ENCODE measurements at places on chromosomes 3 and 15. TPM values are rescaled to one million over a fixed set of nuclear protein-coding genes. Genes with fewer than 3 reads are reported as not detected.

GRCh38 chr3:1726741-1727140 is 371.9 kb upstream of the CNTN4 start:
- DNase-seq: no peak

DNA sequence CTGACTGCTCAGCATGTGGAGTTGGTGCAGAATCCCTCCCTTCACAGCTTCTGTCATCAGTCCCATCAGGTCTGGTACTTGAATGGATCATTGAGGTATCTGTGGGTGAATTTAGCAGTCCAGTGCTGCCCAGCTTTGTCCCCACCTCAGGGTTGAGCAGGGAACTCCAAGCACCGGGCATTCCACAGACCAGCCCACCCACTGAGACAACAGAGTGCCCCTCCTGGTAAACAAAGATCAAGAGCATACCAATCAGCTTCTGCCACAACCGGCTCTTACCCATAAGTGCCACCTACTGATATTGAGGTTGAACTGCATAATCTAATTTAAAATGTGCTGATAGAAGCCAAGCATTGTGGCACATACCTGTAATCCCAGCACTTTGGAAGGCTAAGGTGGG is 57.1 kb upstream of the FXR1 start:
- DNase-seq: no peak

ANKRD63 gene
- not detected for polyA plus RNA-seq

DNA sequence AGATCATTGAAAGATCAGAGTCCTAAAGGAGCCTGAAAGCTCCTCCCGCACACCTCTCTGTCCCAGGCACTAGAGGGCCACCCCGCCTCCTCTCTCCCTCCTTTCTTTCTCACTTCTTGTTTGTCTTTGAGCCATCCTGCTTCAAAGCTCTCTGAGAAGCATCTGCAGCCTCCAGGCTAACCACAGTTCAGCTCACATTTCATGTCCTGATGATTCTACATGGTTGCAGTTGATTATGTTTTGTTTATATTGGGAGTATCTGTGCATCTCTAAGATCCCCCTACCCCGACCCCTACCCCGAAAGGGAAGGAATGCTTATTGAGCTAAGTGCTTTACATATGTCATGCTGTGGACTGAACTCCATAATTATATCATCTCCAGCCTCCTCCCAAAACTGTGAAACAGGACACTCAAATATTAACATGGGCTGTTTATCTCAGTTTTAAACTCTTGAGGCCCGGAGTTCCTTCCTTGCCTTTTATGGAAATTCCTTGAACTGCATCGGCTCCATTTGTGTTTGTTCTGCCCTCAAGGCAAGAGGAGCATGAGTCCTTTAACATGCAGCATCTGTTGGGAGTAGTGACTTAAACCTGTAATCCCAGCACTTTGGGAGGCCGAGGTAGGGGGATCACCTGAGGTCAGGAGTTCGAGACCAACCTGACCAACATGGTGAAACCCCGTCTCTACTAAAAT is 30.9 kb downstream of the MGLL start:
- no peak for DNase-seq

- no peak for DNase-seq
Observed at GRCh38 chr15:32861174-32861573, 143.4 kb downstream of the GREM1 start.

- DNase-seq: no peak
Observed at GRCh38 chr3:67640023-67640660, 14.3 kb downstream of the SUCLG2 start.
